Non-pigmented ciliary epithelial cell (primary cell): ENCODE measurements at places on chromosomes 7 and 10.

- no peak for DNase-seq
Observed at GRCh38 chr7:30252885-30253795, 31.3 kb upstream of the ZNRF2 start.

- DNase-seq = no peak
Observed at GRCh38 chr10:94137747-94138146, 144.0 kb downstream of the PLCE1 start.

GRCh38 chr10:51602326-51602725, 97.1 kb downstream of the CSTF2T start:
- no peak for DNase-seq

- DNase-seq = no peak
Observed at GRCh38 chr10:48526846-48527505, 77.9 kb downstream of the ARHGAP22 start.

GRCh38 chr10:120742373-120742772, 108.8 kb upstream of the WDR11 start:
- no peak for DNase-seq

- DNase-seq = no peak
Observed at GRCh38 chr10:96587264-96588059, 650 bp upstream of the TM9SF3 start.

- no peak for DNase-seq
Observed at GRCh38 chr7:4879396-4880081, 4.0 kb downstream of the RADIL start.

- DNase-seq = no peak
Observed at GRCh38 chr10:96285331-96285752, 14.0 kb upstream of the BLNK start.

GRCh38 chr7:28891192-28891875, 66.8 kb downstream of the TRIL start:
- DNase-seq = no peak

DNA sequence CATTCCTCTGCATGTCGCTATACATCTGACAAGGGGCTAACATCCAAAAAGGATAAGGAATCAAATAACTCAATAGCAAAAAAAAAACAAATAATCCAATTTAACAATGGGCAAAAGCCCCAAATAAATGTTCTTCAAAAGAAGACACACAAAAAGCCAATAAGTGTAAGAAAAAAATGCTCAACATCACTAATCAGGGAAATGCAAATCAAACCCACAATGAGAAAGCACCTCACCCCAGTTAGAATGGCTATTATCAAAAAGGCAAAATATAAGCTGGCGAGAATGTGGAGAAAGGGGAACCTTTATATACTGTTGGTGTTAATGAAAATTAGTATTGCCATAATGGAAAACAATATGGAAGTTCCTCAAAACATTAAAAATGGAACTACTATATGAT, 14.3 kb downstream of the ARHGAP12 start:
- DNase-seq = no peak

DNA sequence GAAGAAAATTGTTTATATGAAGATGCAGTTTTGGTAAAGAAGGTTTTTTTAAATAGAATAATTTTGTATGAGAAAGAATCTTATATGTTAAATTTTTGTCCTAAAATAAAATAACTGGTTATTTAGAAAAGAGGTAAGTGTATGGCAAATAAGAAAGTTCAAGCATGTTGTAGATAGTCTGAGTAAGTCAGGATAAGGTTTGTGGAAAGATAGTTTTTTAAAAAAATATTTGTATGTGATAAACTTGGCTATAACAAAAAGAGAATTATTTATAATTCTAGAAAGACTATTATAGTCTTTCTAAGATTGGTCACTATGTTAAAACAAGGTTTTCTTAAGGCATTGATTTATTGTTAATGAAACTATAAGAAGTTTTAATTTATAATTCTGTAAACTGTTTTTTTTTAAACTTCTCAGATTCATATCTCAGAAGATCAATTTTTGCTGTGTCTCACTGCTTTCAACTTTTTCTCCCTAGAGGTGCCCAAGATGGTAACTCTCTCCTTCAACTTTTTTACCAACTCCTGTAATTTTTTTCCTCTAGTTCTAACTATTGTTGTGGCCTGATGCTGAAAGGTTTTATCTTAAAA, 698.6 kb downstream of the CCSER2 start:
- DNase-seq = no peak

GRCh38 chr10:126252884-126253610, 135.2 kb downstream of the ADAM12 start:
- peak; percentile 97 for DNase-seq

DNA sequence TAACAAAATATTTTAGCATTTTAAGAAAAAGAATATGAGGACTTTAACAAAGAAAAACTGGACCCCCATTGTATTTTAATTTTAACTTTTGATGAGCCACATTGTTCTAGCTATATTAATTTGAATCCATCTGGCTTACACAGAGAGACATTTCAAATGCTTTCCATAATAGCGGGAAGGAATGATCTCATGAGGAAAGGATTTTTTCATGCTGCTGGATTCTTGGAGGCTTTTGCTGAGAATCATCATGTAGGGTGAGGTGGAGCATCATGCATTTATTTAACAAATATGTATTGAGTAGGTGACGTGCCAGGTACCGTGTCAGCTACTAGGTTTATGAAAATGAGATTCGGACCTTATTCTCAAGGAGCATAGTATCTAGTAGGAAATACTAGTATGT, 1006.3 kb downstream of the SORCS1 start:
- DNase-seq = no peak

GRCh38 chr7:39249635-39250152, 272.0 kb downstream of the POU6F2 start:
- DNase-seq = no peak

GRCh38 chr7:95871075-95871848, 98.9 kb downstream of the DYNC1I1 start:
- DNase-seq = peak; percentile 14

GRCh38 chr10:127947211-127947610, 40.3 kb downstream of the PTPRE start:
- no peak for DNase-seq

DNA sequence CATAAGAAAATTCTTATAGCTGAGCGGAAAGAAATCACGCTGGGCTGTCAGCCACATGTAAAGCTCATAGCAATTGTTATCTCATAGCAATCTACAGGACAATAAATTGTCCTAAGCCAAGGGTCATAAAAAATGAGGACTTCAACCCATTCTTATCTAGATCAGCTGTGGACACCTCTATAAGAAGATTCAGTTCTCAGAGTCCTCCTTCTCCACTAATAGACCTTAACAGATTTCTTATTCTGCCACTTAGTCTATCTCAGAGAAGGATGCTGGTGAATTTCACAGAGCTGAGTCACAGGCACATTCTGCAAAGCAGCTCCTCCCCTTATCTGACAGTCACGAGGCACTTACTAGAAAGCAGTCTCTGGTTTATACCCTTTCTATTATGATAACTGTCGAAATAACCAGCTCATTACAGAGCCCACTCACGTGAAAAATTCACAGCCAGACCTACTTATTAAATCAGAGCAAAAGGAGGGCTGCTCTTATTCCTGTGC, 185.3 kb upstream of the PCLO start:
- DNase-seq = peak; percentile 40

- DNase-seq = no peak
Observed at GRCh38 chr10:128701381-128701780, 575.2 kb upstream of the MKI67 start.
